ENCODE measurements at places on chromosomes 7 and 10. TPM values are rescaled to one million over a fixed set of nuclear protein-coding genes. Genes with fewer than 3 reads are reported as not detected.

EPHA1 gene
- 0.07 TPM for polyA plus RNA-seq

FAM13C gene
- polyA plus RNA-seq = 11.5 TPM

- no peak for DNase-seq
Measured at GRCh38 chr10:13871011-13871410, 284.2 kb downstream of the PRPF18 start.

DNA sequence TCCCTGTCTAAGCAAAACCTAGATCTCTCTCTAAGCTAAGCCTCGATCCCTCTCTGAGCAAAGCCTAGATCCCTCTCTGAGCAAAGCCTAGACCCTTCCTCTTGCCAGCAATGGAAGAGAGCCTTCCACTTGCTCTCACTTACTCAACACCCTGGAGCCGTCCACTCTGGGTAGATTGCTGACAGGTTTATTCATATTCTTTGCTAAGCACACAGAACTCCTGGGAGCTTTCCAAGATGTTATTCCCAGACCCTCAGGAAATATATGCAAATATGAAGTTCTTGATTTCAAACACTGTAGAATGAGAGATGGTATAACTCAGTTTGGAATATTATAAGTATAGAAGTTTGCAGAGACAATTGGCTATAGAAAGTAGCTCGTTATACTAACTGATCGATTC is 503.8 kb upstream of the CELF2 start:
- no peak for DNase-seq

- no peak for DNase-seq
Measured at GRCh38 chr10:128922619-128923196, 544.3 kb upstream of the MGMT start.

DNA sequence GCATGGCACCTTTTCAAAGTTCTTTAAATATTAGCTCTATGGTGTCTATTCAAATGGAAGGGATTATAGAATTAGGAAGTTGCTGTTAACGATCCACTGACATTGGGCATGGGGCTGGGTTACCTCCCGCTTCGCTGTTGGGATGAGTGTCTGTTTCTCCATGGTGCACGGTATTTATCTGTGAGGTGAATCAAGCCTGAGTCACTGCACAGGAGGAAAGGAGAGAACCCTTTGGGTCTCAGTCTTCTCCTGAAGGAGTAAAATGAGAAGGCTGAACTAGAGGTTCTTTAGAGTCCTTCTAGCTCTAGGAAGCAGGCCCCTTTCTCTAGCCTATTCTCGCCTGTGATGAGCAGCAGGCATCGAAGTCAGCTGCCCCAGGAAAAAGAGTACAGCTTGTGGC is 7.3 kb downstream of the JCAD start:
- DNase-seq = no peak

DNA sequence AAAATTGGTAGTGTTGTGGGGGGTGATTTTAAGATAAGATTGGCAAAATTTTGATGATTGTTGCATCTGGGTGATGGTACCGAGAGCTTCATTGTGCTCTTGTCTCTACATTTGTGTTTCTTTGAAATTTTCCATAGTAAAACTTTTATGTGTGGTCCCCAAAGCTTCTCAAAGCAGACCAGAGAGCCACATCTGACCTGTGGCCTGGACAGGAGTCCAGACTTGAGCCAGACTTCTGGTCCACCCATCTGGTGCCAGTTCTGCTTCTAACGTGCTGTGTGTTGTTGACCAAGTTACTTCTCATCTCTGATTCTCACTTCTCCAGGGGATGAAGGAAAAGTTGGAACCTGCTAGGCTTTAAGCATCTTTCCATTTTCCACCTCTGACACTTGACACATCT is 120.1 kb downstream of the C10orf105 start:
- no peak for DNase-seq

GNB2 gene
- polyA plus RNA-seq = 105 TPM

DNA sequence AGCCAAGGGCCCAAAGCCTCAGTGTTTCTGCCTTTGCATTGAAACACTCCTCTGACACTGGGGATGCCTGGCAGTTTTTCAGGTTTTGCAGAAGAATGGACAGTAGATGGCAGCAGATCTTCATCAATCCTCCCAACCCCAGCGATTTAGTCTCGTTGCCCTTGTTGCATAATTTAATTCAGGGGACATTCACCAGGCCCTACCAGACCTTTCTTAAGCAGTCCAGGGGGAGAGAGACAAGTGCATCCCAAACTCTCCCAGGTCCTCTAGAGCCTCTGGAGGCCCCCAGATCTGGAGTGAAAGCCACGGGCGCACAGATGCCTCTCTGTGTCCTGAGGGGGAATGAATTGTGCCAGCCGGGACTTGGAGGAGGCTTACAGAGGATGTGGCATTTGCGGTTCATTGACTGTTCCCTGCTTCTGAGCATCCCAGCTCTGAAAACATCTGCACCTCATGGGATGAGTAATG is 29.6 kb downstream of the MINDY4 start:
- DNase-seq = peak; percentile 62

DNA sequence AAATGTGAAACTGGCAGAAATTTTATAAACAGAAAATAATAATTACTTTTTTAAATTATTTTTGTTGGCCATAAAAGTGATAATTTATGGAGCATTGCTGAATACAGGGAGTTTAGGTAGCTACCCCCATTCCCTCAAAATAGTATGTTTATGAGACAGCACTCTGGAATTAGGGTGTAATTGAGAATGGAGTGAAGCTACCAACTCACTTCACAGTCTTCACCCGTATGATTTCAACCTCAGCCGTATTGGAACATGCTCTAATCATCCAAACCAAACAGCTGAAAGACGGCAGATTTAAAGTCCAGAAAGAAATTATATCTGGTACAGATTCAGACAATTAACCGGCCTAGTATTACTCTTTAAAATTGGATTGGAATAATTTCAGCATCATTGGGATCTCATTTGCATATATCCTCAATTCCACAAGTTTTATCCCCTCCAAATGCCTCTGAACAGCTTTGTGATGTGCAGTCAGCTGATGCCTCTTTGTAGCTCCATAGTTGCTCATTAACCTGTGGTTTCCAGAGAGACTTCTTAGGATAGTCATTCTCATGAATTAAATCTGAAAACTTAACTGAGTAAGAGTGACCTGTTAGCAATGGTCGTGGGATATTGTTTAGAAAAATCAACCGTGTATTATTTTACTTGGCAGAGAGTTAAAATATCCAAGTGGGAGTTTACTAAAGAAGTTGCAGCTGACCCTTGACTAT is 59.1 kb upstream of the GJD4 start:
- no peak for DNase-seq

XPNPEP1 gene
- polyA plus RNA-seq = 17.8 TPM

GRCh38 chr7:77687747-77688144 is 8.5 kb upstream of the RSBN1L start:
- no peak for DNase-seq

DNA sequence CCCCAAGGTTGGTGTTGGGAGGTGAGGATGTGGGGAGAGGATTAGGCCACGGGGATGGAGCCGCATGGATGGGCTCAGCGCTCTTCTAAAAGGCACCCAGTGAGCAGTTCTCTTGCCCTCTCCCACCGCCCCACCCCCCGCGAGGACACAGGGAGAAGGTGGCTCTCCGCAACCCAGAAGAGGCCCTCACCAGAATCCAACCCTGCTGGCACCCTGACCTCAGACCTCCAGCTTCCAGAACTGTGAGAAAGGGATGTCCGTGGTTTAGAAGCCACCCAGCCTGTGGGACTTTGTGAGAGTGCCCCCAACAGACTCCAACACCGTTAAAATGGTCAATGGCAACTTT is 242.8 kb upstream of the PPP2R2D start:
- no peak for DNase-seq

ZNF467 gene
- 1.6 TPM for polyA plus RNA-seq

DNA sequence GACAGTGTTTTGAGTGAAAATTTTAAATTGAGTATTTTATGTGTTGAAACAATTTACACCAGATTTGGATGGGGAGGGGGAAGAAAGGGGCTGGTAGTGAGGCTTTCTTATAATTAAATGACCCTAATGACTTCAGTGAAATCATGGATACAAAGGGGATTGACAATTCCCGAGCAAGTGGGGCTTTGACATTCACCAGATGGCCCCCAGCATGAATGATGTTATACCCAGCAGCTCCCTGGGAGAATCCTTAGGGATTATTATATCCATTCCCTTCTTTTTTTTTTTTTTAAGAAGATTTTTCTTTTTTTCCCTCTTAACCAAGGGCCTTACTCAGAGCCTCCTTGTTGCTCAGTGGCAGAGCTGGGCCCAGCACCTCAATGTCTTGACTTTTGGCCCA is 17.9 kb downstream of the PLPP4 start:
- DNase-seq = no peak

- no peak for DNase-seq
Measured at GRCh38 chr10:127943336-127943910, 36.5 kb downstream of the PTPRE start.

RAPGEF5 gene
- polyA plus RNA-seq = 5.1 TPM

DNA sequence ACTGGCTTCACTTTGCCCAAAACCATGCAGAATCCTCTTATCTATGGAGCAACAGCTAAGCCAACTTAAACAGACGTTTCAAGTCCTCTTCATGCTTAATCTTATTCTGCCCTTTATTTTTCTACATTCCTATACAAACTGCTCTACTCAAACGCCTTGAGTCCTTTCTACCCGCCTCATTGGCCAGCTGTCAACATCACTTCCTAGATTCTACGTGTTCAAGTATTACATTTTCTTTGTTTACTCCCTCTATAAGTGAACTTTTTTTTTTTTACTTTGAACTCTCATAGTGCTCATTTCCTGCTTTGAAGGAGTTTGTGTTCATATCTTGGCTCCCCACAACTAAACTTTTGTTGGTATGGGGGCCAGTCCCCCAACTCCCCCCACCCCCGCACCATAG is 28.9 kb upstream of the SLC26A5 start:
- no peak for DNase-seq

GRCh38 chr7:36939816-36940215 is 215.5 kb upstream of the AOAH start:
- DNase-seq = no peak

DNA sequence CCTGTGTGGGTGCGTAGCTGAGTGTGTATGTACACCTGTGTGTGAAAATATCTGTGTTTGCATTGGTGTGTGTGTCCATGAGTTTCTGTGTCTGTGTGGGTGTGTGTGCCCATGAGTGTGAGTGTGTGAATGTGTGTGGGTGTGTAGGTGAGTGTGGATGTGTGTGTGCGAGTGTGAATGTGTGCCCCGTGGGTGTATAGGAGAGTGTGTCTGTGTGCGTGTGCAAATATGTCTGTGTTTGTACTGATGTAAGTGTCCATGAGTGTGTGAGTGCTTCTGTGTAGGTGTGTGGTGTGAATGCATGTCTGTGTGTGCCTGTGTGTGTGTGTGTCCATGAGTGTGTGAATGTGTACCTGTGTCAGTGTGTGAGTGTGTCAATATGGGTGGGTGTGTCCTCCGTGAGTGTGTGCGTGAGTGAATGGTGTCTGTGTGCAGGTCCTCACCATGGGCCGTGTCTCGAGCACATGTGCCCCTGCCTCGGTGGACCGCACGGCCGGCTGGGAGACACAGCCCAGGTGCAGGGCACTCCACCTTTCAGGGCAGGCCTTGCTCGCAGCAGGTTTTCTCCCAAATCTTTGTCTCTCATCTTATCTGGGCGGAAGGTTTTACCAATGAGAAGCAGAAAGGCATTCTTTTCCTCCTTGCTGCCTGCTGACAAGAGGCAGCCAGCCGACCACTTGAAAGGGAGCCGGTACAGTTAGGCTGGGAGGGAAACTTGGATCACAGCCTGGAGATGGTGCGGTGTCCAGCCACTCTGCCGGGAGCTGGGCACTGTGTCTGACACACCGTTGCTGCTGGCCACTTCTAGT is 107.1 kb upstream of the FAM20C start:
- DNase-seq = peak; percentile 72

CYP3A4 gene
- 0.57 TPM for polyA plus RNA-seq

DNA sequence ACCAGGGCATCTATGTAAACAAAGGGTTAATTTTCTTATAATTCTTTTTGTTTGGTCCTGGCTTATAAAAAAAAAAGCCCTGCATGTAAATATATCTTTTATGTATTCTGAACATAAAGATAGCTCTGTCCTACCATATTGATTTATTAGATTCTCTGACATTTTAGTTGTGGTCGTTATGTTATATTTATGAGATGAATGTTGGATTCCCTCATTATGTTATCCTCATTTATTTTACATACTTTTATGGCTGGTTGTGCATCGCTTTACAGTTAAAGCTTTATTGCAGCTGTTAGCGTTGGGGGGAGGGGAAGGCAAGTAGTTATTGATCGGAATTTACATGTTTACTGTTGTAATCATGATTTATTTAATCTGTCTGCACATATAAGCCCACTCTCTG is 431.5 kb downstream of the LRMDA start:
- no peak for DNase-seq

GRCh38 chr10:92972066-92972870 is 88.3 kb upstream of the CYP26C1 start:
- DNase-seq = peak; percentile 76

DNA sequence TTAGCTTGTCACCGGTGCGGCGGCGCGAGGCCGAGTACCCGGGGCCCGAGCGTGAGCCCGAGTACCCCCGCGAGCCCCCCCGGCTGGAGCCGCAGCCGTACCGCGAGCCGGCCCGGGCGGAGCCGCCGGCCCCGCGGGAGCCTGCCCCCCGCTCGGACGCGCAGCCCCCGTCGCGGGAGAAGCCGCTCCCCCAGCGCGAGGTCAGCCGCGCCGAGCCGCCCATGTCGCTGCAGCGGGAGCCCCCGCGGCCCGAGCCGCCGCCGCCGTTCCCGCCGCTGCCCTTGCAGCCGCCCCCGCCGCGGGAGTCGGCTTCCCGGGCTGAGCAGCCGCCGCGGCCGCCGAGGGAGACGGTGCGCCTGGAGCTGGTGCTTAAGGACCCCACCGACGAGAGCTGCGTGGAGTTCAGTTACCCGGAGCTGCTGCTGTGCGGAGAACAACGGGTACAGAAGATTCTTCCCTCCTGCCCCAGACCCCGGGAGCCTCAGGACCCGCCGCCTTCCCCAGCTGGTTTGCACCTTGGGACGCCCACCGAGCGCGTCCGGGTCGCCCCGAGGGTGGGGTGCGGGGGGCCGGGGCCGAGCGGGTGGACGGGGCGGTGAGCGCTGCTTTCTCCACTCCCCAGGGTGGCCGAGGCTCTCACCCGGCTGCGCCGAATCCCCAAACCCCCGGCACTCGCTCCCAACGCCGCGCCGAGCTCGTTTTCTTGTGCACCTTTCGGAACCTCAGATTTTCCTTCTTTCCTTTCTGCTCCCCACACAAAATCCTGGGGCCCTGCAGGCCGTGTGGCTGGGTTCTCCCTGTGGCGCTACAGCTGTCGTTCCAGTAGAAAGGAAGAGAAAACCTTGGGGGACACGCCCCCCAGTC is 708 bp downstream of the UBN2 start:
- peak; percentile 50 for DNase-seq

TBXAS1 gene
- polyA plus RNA-seq = 12.8 TPM

CYP2E1 gene
- polyA plus RNA-seq = 3.6 TPM

PPP1R17 gene
- 1.2 TPM for polyA plus RNA-seq

- DNase-seq = peak; percentile 97
Measured at GRCh38 chr10:77898323-77899079, 28.1 kb downstream of the DLG5 start.

DNA sequence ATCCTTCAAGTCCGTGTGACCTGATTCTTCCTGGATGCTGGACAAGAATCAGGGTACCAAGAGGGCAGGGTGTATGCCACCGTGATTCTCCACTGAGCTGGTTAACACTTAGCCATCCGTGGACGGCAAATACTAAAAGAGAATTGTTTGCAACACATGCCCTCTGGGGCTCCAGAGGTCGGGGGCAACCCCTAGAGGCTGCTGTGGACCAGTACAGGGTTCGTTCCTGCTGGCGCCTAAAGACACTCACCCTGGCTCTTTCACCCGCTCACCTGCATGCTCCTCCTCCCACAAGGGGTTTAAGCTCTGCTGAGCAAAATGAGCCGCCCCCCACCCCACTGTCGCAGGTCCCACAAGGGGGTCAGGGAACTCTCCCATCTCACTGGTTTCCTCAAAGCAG is 148.7 kb upstream of the ITGB1 start:
- DNase-seq = no peak

RNF148 gene
- 0.42 TPM for polyA plus RNA-seq

GRCh38 chr10:108911814-108912541 is 1011.3 kb downstream of the XPNPEP1 start:
- DNase-seq = peak; percentile 61

All from adrenal gland (tissue), 19 donors.